OCI-M1 (cell line): ENCODE measurements at places on chromosomes 16 and 17.
A peak's percentile ranks its signal among the peaks of the same experiment; 100 is the strongest.

DNA sequence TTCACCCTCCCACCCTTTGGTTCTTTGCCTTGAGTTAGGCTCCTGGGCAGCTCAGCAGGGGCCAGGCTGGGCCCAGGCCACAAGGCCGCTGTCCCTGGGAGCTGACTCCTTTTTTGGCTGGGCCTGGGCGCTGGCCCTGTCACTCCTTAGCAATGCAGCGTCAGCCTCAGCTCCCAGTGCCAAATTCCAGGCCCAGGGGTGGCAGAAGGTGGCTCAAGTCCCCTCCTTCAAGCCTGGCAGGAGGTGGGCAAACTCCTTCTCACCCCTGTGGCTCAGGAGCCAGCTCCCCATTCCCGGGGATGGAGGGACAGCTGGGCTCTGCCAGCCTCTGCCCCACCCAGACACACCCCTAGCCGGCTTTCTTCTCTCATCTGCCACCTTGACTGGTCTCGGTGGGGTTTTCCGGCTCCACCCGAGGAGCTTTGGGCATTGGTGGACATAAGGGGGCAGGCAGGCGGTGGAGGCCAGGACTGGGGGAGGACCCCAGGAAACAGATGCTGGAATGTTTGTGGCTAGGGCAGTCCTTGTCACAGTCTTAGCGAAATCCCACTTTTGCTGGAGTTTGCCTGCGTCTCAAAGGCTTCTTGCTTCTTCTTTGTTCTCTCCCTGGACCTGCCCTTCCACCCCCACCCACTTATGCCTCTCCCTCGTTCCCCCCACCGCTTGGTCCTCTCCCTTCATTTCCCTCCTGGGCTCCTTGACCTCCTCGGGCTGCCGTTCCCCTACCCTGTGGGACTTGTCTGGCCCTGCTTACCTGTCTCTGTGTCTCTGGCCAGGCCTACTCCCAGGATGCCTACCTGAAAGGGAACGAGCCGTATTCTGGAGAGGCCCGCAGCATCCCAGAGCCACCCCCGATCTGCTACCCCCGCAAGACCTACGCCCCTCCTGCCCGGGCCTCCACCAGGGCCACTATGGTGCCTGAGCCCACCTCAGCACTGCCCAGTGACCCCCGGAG, 37.4 kb downstream of the ARHGAP23 start:
- no peak for DNase-seq

- peak; percentile 4 for DNase-seq
Measured at GRCh38 chr16:79535130-79535529, 65.4 kb downstream of the MAF start.

- no peak for DNase-seq
Measured at GRCh38 chr17:71828182-71828596, 292.6 kb upstream of the SOX9 start.

DNA sequence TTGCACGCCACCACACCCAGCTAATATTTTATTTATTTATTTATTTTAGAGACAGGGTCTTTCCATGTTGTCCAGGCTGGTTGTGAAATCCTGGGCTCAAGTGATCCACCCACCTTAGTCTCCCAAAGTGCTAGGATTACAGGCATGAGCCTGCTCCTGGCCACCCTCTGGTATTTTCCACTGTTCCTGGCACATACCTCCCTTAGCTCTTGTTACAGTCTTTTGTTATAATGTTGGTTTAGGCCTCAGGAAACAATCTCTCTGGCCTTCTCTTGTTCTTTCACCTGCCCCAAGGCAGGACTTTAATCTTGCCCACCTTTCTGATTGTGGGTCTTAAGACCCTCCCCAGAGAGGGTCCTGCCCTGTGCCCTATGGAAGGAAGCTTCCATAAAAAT, 3.6 kb upstream of the CYTH1 start:
- no peak for DNase-seq

GRCh38 chr17:6666077-6666521, 14.5 kb downstream of the C17orf100 start:
- DNase-seq: peak; percentile 88

DNA sequence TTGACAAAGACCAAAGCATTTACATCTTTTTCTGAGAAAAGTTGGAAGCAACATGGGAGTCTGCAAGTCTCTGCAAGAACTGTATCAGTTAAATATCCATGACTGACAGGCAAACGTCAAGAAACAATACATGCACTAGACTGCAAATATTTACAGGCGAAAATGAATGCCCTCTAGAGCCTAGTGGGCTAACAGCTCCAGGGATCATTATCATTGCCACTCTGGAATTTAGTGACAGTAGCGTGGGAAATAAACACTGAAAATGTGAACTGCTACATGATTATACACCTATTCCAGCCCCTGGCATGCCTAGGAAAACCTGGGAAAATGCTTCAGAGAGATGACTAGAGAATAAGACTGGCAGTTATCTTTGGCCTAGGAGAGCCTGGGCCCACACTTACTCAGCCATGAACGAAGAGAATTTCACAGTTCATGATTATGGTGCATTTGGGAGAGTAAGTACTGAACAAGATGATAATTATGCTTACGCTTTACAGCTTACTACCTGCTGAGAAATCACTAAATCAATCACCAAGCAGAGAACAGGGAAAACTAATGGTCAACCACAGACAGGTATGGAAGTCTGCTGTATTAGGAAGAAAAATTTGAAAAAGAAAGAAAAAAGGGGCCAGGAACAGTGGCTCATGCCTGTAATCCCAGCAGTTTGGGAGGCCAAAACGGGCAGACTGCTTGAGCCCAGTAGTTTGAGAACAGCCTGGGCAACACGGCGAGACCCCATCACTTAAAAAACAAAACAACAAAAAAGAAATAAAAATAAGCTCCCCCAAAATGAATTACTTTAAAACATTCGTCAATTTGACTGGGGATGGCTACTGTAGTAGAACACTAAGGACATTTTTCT, 66.6 kb upstream of the CLEC18B start:
- DNase-seq: no peak

- DNase-seq: no peak
Measured at GRCh38 chr17:29866746-29867404, 63.2 kb downstream of the SSH2 start.

GRCh38 chr17:34261568-34262337, 6.7 kb downstream of the CCL2 start:
- no peak for DNase-seq

- no peak for DNase-seq
Measured at GRCh38 chr17:12726131-12726530, 60.4 kb downstream of the MYOCD start.

DNA sequence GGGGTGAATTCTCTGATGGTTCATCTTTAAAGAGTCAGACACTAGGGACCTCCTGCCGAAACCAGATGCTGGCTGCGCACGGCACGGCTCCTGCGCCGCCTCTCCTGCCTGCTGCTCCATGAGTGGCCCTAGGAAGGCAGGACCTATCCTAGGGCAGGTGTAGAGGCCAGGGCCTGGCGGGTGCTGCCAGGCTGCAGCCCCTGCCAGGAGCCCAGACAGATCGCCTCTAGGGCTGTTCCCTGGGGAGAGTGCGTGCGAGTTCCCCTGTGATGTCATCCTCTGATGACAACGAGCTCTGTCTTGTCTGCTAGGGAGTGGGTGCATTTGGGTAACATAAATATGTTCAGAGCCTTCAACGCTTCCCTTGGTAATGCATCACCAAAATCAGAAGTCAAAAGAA, 23.9 kb downstream of the SLC38A10 start:
- no peak for DNase-seq

- DNase-seq: no peak
Measured at GRCh38 chr16:81071805-81072204, 5.2 kb downstream of the C16orf46 start.

- DNase-seq: no peak
Measured at GRCh38 chr17:44970136-44970741, 2.1 kb upstream of the C1QL1 start.

DNA sequence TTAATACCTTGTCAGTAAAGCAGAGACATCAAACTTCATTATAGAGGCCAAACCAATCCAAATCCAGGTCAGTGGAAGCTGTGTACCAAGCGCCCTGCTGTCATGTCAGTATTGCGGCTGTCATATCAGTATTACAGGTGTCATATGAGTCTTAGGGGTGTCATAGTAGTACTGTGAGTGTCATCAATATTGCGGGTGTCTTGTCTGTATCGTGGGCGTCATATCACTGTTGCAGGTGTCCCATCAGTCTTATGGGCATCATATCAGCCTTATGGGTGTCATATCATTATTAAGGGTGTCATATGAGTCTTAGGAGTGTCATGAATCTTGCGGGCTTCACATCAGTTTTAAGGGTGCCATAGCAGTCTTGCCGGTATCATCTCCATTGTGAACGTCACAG, 6.0 kb upstream of the PRDM7 start:
- no peak for DNase-seq

- no peak for DNase-seq
Measured at GRCh38 chr16:77556201-77556873, 121.5 kb upstream of the ADAMTS18 start.

GRCh38 chr16:3999479-4000325, 116.5 kb downstream of the ADCY9 start:
- DNase-seq: peak; percentile 60

DNA sequence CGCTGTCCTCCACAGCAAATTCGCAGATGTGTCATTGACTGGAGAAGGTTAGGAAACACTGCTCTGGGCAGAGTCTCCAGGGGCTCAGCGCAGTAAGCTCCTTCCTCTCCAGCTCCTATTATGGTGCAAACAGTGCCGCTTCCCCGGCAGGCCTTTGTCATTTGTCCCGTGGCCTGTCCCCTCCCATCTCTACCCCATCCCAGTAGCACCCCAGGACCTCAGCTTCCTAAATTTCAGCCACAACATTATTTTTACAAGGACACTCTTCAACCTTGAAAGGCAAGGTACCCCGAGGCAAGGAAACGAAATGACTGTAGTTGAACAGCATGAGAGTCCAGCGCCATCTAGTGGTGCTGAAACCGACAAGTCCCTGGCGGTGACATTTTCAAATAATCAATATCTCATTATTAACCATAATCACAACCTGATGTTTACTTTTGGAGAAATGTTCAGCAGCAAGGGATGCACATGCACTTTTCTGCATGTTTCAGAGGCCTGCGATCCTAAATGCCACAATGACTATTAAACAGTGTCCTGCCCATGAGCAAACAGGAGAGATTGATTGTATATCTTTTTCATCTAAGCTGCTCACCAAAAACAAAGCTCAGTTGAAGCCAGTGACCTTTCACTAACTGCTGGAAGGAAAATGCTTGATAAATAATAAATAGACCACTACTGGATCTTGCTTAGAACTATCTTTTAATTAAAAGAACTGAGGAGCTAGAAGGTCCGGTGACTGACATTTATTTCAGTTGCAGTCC, 16.5 kb downstream of the MRPS23 start:
- peak; percentile 80 for DNase-seq

DNA sequence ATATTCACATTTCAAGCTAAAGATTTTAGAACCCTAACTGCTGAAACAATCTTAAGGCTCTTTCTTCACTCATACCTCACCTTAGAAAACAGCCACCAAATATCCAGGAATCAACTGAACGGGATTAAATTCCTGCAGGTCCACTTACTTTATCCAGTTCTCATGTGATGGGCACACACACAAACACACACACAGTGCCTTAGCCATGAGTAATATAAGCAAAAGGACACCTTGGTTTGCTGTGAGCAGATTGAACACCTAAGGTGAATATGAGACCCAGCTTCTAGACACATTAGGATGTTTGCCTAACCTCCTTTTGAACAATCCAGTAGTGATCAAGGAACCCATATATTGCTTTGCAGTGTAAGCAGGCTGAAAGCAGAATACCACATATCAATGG, 81.5 kb downstream of the TUBD1 start:
- no peak for DNase-seq

DNA sequence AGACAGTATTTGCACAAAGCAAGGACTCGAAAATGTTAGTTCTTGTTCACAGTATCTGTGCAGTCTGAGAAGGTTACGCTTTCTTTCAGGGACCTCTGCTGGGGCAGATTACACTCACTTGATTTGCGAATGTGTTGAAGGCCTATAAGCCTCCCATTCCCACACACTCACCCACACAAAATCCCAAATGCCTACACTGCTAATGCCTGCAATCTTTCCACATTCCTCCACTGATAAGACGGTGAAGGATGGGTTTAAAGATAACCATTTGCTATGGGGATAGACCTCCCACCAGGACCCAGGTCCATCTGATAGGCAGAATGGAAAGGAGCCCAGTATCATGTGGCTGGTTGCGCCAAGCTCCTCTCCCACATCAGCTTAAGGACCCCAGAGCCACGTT, 394.9 kb upstream of the SALL1 start:
- no peak for DNase-seq

GRCh38 chr17:15451680-15452079, 15.7 kb downstream of the CDRT4 start:
- no peak for DNase-seq

- no peak for DNase-seq
Measured at GRCh38 chr17:63929860-63930766, 2.0 kb downstream of the CD79B start.

GRCh38 chr17:76586741-76587487, 1.3 kb upstream of the ST6GALNAC2 start:
- DNase-seq: no peak

- no peak for DNase-seq
Measured at GRCh38 chr17:81459224-81459623, 53.4 kb downstream of the ACTG1 start.

GRCh38 chr16:74699666-74700065, 996 bp downstream of the MLKL start:
- peak; percentile 50 for DNase-seq

- DNase-seq: peak; percentile 68
Measured at GRCh38 chr17:7133424-7133823, 18.8 kb upstream of the ASGR2 start.

- DNase-seq: no peak
Measured at GRCh38 chr16:5025171-5025632, 8.5 kb downstream of the NAGPA start.

DNA sequence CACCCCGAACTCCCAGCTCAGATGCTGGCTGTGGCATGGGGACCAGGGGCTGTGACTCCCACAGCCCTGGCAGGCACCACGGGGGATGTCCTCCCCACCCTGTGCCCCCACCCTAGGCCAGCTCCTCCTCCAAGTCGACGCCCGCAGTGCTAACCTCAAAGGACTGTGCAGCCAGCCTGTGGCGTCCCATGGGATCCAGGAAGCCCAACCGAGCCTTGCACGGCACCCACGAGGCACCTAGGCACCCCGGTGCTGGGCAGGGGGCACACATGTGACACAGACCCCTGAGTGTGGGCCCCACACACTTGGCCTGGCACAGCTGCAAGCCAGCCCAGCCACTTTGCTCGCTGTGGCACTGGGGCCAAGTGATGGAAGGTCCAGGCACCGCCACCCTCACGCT, 3.9 kb downstream of the GCGR start:
- no peak for DNase-seq

DNA sequence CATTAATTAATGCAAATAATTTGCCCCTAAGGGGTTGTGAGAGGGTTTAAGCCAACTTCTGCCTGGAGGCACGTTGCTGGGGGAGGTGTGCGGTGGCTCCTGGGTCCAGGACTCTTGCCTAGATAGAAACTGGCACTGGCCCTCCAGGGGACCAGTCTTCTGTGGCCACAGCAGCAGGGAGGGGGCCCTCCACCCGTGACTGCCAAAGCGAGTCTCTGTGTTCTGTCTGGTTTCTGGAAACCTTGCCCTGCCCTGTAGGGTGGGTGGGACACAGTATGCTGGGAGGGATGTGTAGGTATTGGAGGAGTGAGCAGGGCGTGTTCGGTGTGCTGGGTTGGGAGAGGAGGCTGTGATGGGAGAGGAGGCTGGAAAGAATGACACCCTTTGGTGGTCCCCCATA, 78.8 kb downstream of the TBC1D16 start:
- DNase-seq: no peak
